ENCODE measurements at places on chromosomes 1 and 21. TPM values are rescaled to one million over a fixed set of nuclear protein-coding genes. Genes with fewer than 3 reads are reported as not detected.

Gene OR2L13
- total RNA-seq, result not detected

Gene HES3
- total RNA-seq, result not detected

Gene ZNF683
- 1.3 TPM for total RNA-seq

Gene WNT4
- not detected for total RNA-seq

Gene STUM
- total RNA-seq, result not detected

Gene RAB29
- 20.1 TPM for total RNA-seq

Gene FAM72A
- total RNA-seq, result 31.9 TPM

Gene GPR52
- total RNA-seq, result 0.58 TPM

Gene RCSD1
- total RNA-seq, result 66.4 TPM

Gene IQCC
- total RNA-seq, result 4.2 TPM

Gene TRIM45
- total RNA-seq, result 0.27 TPM

Gene NR1I3
- not detected for total RNA-seq

Gene MAP1LC3C
- total RNA-seq, result not detected

Gene UQCRHL
- 2.8 TPM for total RNA-seq

Gene CNR2
- 0.25 TPM for total RNA-seq

Data from activated CD8-positive, alpha-beta T cell treated with anti-CD3 and anti-CD28 coated beads for 36 hours (primary cell).